ENCODE measurements at places on chromosomes 5 and 9.
A peak's percentile ranks its signal among the peaks of the same experiment; 100 is the strongest.

DNA sequence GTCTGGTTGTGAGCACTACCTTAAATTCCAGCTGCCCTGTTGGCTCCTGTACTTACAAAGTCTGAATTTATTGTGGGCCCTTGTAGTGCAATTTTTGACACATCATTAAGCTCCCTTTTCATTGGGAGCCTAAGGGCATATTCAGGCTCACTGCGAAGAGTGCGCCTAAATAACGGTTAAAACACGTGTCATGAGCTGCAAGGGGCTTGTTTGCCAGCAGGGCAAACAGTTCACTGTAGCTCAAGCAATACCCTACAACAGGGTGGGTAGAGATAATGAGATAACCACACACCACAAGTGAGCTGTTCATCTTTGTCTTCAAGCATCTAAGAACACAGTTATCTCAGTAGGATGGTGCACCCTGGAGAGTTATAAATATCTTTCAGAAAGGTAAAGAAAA, 214.2 kb downstream of the SLF1 start:
- DNase-seq, result no peak

GRCh38 chr5:151719228-151720000, 32.7 kb upstream of the SPARC start:
- DNase-seq, result no peak

GRCh38 chr5:164214698-164215097, 709.3 kb downstream of the MAT2B start:
- no peak for DNase-seq

DNA sequence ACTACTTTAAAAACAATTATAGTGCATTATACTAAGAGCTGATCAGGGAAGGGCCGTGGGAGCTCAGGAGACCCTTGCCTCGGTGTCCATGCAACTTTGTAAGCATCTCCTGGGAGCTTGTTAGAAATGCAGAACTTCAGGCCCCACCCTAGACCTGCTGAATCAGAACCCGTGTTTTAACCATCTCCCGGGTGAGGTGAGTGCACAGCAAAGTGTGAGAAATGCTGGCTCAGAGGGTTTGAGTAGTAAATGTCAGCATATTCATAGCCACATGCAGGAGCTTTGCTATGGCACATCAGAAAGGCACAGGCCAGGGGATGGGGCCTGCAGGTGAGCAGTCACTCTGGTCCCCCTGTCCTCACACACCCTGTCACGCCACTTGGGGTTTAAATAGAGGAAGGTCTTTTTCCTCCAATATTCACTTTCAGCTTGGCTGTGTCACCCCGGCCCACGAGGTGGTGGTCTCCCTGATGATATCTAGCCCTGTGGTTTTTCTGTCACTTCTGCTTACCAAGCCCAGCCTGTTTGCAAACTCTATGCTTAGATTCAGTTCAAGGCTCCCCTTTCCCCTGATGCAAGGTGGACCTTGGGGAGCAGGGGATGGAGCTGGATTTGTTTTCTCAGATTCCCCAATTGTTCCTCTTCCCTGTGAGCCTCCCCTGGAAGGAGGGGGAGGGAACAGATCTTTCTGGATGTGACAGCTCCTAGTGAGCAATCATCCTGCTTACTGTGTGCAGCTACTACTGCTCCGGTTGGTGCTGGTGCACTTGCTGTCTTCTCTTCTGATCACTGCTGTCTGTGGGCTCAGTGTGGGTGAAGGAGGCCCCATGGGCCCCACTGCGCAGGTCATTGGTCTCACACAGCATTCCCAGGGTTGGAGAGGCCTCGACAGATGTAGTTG, 51.8 kb upstream of the TGFBR1 start:
- peak; percentile 7 for DNase-seq

GRCh38 chr9:130072515-130073235, 19.0 kb downstream of the GPR107 start:
- DNase-seq, result no peak

DNA sequence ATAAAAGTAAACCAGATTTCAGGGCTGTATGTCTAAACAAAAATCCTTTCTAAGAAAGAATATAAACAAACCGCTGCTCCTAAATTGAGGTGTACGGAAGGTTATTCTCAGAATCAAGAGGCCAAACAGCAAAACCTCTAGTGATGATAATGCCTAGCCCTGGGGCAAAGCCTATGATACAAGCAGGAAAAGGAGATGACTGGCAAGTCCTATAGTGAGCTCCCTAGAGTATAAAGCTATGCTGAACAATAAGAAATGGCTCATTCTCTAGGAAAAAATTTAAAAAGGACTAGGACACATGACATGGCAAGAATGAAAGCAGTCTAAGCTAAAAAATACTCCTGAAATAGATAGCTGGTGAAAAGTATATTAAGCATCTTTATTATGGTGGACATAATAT, 187.1 kb downstream of the BNC2 start:
- no peak for DNase-seq

DNA sequence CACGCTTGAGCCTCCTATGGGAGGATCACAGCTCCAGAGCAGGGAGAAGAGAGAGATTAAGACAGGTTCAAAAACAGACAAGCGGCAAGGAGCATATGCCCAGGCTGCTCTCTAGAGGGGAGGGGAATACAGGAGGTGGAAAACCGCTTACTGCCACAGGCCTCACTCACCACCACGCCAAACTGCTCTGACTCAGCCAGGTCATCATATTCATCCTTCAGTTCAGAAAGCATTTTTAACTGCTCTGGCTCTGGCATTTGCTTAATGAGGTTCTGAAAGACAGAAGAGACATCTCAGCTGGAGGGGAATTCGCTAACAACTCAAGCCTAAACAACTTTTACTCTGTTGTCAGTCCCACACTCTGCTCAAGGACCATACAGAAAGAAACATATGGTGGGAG, 40.1 kb downstream of the PCDHGC5 start:
- DNase-seq, result no peak

- DNase-seq, result no peak
Observed at GRCh38 chr5:154729613-154730012, 25.6 kb upstream of the LARP1 start.

DNA sequence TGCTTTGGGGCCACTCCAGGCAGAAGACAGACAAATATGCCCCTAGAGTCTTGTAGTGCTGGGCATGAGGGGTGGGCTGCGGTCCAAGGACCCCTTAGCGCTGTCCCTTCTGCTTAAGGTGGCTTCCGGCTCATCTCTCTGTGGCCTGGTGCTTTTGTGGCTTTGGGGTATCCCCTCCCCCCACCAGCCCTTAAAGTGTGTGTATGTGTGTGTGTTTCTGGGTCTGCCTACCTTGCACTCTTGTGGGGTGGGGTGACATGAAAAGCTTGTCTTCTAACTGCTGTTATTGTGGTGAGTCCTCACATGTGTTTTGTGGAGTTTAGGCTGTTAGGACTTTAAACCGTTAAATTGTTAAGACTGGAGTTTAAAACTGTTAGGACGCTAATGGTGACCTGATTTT, 23.6 kb downstream of the MARCHF6 start:
- DNase-seq, result no peak
